ENCODE measurements at places on chromosomes 2 and 18.

DNA sequence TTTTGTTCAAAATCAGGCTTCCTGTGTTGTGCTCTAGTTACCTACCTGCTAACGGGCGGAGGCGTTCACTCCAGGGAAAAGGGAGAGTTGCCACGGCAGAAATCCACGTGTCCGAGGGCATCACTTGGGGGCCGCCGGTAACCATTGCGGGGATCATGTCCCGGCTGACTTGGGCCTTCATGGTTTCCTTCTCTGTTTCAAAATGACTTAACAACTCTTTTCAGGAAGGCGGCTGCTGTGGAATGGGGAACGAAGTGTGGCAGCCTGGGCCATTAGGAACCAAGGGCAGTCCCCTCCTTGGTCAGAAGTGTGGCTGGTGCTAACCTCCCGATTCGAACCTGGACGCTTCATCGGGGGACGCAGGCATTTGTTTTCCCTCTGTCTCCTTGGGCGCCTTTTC, 56.8 kb downstream of the INPP5D start:
- no peak for DNase-seq

DNA sequence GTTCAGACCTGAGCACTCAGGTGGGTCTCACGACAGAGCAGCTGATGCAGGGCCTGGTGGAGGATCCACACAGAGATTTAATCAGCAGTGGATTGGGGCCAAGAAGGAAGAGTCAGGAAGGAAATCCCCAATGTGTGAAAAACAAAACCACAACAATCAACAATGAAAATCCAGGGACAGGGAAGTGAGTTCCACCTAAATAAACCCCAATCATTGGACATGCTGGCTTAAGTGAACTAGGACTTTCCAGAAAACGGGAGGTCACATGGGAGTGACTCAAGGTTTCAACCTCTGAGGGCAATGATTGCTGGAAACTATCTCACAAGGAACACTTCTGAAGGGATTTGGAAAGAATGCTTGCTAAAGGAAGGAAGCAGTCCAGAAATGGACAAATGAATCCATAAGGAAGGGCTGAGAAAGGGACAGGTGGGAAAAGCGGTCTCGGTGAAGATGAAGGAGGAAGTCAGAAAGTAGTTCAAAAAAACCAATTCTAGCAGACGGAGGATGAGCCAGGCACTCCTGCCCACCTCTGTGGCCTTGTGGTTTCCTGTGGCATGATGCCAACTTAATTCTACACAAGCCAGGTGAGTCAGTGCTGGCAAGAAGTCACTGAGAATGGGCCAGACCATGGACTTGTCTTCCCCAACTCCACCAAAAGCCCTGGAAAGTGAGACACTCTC, 15.4 kb upstream of the XDH start:
- DNase-seq: no peak

- no peak for DNase-seq
Measured at GRCh38 chr18:32174719-32175118, 15.1 kb upstream of the MEP1B start.

- DNase-seq: no peak
Measured at GRCh38 chr2:25285265-25286024, 56.3 kb downstream of the DNMT3A start.

- DNase-seq: peak; percentile 59
Measured at GRCh38 chr2:200913654-200914053, 24.5 kb downstream of the NIF3L1 start.

DNA sequence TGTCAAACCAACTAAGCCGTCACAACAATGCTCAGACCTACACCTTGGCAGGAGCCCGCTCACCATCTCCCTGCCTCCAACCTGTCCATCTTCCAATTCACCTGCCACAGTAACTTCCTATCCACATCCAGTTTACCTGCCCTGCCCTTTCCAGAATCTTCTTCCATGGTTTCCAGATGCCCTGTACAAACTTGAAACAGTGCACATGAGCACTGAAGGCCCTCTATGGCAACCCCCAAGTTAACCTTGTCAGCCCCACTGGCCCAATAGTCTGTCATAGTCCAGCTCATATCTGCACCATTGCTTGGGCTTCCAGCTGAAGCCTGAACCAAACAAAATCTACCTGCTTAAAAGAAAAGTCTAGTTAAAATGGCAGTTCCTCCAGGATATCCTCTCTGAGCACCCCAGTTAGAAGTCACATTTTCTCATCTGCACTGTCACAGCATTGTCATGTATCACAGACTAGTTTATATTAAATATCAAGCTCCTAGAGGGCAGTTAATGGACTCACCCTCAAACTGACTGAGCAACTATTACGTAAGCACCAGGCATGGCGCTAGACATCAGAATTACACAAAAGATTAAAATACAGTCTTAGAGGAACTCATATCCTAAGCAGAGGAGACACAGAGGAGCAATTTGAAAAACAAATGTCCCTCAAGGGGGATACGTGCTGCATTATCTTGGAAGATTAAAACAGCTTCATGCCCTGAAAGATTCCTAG, 11.6 kb downstream of the NFE2L2 start:
- DNase-seq: no peak

GRCh38 chr18:62663731-62664336, 51.5 kb upstream of the PHLPP1 start:
- DNase-seq: peak; percentile 26

GRCh38 chr2:127530245-127531140, 4.2 kb upstream of the IWS1 start:
- DNase-seq: no peak

DNA sequence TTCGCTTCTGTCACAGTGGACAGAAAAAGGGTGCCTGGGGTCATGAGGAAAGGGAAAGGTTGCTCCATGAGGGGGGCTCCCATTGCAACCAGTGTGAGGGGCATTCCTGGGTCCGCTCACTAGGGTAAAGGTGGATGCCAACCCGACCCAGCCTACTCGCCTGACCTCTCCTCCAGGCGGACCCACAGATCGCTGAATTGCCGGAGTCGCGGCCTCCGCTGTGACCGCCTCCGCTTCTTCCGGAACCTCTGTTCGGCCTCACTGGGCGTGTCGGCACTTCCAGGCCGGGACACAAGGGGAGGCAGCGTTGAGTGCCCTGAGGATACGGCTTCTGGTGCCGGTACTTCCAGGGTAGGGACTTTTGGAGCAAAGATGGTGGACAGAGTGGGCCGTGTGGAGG, 57.1 kb downstream of the TRABD2A start:
- DNase-seq: no peak

DNA sequence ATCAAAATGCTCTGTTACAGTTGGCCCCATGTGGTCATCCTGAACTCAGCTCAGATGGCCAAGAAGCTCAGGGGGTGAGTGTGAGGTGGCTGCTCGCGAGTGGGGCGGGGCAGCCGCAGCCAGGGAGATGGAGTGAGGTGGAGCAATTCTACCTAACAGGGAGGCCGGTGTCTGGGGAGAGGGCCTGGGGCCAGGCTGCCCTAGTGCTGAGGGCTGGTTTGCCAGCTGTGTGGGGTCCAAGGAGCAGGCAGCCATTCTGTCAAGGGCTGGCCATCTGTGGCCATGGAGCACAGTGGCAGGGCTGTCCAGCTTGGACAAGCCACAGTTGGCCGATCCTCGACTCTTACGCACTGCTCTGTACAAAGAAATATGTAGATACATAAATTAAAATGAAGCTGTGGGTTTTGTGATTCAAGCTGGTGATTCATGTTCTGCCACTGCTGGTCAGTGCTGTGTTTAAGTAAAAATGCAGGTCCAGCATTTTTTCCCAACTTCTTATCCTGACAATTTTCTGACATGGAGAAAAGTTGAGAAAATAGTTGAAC, 82.1 kb downstream of the HS6ST1 start:
- peak; percentile 63 for DNase-seq

DNA sequence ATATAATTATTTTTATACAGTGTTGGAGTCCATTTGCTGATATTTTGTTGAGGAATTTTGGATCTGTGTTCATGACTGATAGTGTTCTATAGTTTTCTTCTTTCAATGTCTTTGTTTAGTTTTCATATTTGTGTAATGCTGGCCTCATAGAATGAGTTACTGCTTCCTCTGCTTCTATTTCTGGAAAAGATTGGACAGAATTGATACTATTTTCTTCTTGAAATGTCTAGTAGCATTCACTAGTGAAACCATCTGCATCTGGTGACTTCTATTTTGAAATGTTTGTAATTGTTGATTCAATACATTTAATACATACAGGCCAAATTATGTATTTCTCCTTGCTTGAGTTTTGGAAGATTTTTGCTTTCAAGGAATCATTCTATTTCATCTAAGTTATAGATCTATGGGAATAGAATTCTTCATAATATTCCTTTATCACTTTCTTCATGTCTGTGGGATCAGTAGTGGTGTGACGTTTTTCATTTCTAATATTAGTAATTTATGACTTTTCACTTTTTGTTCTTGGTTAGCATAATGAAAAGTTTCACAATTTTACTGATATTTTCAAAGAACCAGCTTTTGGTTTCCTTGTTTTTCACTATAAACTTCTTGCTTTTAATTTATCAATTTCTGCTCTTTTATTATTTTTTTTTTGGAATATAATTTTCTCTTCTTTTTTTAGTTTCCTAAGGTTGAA, 509.9 kb upstream of the VRK2 start:
- no peak for DNase-seq

DNA sequence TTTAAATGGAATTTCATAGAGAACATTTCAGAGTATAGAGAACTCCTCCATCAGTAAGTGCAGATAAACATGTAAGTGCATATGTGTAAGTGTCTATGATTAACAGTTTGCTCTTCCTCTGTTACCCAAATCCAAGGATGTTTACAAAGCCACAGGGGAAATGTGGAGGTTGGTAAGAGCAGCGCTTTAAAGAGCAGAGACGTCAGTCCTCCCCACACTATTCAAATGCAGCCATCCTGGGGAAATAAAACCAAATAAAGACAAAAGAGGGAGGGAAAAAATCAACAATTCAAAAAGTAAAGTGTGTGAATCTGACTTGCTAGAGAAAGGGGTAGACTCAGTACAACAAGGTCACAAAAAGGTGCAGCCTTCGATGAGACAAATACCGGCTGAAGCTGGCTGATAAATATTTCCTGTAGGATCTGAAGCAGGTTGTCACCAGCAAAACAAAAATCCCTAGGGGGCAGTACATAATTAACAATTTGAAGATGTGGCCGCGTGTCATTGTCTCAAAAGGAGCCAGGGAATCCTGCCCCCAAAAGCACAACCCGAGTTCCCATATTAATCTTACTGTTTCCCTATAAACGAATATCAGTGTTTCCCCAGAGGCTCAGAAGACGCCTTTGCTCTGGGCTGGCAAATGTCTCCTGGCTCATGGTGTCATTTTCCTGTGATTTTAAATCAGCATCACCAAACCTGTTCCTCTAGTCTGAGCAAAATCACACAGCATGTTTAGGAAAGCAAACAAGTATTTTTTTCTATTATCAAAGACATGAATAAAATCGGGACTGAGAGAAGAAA, 216.5 kb downstream of the CDCA7 start:
- peak; percentile 57 for DNase-seq

Data from fibroblast of pulmonary artery (primary cell).